ENCODE measurements at places on chromosomes 1 and 21.
A peak's percentile ranks its signal among the peaks of the same experiment; 100 is the strongest.

GRCh38 chr1:202892501-202892900 is 3.6 kb upstream of the RABIF start:
- no peak for DNase-seq

- no peak for DNase-seq
Measured at GRCh38 chr1:236465959-236466303, 57.9 kb upstream of the LGALS8 start.

DNA sequence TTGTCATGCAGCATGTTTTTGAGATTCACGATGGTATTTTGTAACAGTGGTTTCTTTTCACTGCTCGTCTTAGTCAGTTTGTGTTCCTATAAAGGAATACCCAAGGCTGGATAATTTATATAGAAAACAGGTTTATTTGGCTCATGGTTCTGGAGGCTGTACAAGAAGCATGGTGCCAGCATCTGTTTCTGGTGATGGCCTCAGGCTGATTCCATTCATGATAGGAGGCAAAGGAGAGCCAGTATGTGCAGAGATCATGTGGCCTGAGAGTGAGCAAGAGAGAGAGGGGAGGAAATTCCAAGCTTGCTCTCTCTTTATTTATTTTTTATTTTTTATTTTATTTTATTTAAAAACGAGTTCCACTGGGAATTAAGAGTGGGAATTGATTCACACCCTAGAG is 2.0 kb upstream of the C21orf91 start:
- DNase-seq, result no peak

DNA sequence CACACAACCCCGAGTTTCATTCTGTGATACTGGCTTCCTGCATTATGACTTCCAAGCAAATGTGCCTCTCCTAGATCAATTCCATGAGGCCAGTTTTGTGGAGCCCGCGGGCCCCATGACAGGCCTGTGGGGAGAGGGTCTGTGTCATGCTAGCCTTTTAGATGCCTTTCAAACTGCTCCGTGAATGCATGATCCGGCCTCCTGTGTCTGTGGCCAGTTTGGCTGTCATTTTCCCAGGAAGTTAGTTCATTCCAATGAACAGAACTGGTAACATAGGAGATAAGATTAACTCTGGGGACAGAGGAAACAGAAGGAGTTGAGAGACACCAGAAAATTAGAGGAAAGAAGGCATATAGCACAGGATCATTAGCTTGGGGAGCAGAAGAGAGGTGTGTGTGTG is 3.2 kb downstream of the FNDC7 start:
- no peak for DNase-seq

DNA sequence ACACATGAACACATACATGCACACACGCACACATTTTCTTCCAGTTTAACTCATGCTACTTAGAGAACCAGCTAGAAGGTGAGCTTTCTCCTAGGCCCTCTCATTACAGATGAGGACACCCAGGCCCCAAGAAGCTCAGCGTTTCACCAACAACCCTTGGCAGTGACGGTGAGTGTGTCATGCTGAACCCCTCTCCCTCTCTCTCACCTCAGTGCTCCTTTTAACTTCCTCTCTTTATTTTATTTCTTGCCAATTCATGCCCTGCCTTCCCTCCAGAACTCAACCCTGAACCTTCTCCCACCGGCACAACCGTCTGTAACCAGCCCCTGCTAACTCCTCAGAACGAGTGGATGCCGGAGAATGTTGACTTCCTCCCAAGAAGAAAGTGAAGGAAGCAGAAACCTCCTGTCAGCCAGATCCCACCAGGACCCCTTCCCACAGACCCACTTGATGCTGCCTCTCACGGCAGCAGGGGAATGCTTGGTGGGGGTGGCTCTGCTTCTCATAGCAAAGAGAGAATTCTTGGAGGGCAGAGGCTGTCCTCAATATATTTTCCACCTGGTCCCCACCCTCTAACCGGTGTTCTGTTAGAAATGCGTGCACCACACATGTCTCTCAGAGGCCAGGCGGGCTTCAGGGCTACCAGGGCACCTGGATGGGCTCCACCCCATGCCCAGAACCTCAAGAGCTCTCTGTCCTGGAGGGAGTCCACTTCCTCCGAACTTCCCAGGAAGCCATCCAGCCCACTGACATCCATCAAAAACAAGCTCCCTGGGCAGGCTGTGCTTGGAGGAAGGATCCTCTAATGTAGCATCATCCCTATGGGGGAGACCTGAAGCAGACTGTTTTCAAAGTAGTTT is 134.0 kb downstream of the TOMM20 start:
- DNase-seq, result no peak

- DNase-seq, result no peak
Measured at GRCh38 chr1:43358121-43358745, 548 bp upstream of the CDC20 start.

GRCh38 chr1:5913078-5913845 is 79.0 kb downstream of the NPHP4 start:
- peak; percentile 65 for DNase-seq

DNA sequence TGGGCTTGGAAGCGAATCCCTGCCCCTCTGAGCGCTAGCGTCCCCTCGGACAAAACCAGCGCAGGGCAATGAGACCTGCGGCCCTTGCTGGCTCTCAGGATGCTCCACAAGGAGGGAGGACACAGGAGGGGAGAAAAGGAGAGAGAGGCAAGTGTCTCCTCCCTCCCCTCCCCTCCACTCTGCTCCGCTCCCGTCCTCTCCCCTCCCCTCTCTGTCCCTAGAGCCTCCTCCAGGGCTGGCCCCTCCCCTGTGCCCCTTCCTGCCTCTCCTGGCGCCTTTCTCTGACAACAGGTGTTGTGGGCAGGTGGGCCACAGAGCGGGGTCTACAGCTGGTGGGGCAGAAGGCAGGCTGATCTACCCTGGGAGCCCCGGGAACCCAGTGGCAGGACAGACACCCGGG is 35.2 kb downstream of the TP73 start:
- no peak for DNase-seq

GRCh38 chr1:189607477-189608096 is 870.1 kb downstream of the BRINP3 start:
- no peak for DNase-seq
